Fibroblast of skin of right quadriceps (primary cell): ENCODE measurements at places on chromosomes 12 and 14.

DNA sequence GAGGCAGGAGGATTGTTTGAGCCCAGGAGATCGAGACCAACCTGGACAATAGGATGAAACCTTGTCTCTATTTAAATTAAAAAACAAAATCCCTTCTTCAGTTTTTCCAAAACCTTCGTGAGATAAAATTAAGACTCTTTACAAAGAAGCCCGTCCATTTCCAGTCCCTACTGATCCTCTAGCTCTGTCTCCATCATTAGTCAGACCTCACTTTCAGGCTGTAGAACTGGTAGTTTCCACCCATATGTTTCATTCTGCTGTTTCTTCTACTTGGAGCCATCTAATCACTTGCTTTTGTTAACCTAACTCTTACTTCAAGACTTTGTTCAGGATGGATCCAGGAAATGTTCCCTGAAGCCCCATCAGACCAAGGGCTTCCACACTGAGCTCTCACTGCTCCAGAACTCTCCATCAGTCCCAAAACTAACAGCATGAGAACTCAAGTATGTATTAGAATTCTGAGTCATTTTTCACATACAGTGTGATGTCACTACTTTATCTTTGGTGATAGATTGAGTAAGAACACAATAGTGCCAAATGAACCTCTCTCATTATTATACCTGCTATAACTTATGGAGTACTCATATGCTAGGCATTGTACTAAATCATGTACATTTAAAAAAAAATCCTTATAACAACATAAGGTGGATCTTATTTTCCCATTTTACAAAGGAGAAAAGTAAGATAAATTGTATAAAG lies 90.8 kb downstream of the PRICKLE1 start:
- DNase-seq: no peak

GRCh38 chr12:26460361-26460760 lies 265.0 kb downstream of the SSPN start:
- DNase-seq: no peak

DNA sequence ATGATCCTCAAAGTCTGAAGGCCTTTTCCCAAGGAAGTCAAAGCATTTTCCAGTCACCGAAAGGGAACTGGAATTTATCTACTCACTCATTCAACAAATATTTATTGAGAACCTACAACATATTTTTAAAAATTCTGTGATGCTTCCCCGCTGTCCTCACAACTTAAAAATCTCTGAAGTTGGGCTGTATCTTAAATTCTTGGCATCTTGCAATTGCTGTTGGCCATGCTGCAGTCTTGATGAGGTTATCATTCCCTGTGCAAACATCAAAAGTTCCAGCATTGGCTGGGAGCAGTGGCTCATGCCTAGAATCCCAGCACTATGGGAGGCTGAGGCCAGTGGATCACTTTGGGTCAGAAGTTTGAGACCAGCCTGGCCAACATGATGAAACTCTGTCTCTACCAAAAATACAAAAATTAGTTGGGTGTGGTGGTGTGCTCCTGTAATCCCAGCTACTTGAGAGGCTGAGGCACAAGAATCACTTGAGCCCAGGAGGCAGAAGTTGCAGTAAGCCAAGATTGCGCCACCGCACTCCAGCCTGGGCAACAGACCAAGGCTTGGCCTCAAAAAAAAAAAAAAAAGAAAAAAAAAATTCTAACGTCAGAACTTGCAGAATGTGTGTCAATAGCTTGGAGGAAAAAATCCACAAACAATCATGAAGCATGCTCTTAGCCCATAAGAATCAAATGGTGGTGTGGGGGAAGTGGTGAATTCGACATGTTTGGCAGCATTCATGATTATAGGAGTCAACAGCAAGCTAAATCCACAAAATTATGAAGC lies 34.9 kb downstream of the CCDC177 start:
- DNase-seq: peak; percentile 50

- no peak for DNase-seq
These were observed 290.7 kb upstream of the AMIGO2 start for GRCh38 chr12:47370421-47370820.

DNA sequence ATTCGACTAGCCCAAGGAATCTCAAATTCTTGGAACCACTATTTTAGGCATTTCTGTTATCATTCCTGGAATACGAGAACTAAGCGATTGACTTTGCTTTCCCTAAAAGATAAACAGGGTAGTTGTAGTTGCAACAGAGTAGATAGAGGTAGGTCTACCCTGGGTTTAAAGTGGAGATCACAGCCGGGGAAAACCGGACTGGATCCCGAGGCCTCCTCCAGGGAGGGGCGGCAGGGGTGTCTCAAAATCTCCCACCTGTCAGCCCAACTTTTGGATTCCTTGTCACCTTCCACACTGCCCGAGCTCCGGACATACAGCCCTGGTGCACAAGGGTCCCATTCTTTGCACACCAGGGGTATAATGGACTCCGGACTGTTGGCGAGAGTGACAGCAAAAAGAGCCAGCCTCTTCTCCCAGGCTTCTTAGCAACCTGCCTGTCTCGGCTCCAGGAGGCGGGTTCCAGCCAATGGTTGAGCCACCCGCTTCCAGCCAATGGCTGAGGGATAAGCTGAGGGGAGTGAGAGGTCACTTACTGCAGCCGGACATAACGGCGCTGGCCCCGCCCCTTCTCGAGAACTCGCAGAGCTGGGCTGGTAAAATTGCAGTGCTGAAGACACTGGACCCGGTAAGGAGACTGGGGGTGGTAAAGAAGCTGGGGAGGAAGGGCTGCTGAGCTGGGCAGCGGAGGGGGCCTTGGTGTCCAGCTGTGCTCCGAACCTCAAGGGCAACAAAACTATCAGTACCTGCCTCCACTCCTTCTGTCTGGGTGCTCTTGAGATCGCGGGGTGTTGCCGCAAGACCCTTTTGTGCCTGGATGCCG lies at the start of gene SUOX:
Gene SUOX, plus strand, starts transcription at position 562 of the 820 bp plus-strand sequence. CDS start 4,946 bp downstream, outside the sequence.
- DNase-seq: peak; percentile 91

- no peak for DNase-seq
These were observed 174.0 kb downstream of the ASCL4 start for GRCh38 chr12:107948391-107948945.

DNA sequence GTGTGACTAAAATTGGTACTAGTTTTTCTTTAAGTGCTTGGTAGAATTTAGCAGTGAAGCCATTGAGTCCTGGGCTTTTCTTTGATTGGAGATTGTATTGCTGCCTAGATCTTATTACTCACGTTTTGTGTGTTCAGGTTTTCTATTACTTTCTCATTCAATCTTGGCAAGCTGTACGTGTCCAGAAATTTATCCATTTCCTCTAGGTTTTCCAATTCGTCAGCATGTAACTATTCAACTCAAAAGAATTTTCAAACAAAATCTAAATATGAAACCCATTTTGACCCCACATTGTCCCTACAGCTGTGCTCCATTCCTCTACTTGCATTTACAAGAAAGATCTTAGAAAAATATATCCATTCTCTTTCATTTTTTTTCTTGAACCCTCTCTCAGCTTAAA lies 1613.4 kb upstream of the SEL1L start:
- DNase-seq: peak; percentile 33

DNA sequence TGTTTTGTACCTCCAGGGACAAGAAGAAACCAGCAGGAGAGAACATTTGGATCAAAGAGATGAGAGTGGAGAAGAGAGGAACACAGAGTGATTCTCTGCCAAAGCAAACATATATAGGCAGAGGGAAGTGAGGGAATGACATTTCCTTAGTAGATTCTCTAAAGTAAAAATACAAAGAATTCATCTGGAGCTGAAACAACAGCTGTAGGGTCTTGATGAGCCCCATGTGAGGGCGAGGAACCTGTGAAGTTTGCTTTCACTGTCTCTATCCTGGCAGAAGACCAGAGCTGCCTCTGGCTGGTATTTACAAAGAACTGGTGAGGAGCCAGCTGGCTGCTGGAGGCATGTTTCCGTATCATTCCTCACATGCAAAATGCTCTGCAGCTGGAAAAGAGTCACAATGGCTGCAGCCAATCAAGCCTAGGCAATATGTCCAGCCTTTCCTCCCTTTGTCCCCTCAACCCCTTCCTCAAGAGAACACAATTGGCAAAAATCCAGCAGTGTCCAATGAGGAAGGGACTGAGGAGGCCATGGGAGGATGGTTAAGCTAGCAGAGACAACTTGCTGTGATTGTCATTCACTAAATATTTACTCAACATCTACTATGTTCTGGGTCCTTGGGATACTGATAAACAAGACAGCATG lies 122.5 kb downstream of the PHLDA1 start:
- peak; percentile 75 for DNase-seq

DNA sequence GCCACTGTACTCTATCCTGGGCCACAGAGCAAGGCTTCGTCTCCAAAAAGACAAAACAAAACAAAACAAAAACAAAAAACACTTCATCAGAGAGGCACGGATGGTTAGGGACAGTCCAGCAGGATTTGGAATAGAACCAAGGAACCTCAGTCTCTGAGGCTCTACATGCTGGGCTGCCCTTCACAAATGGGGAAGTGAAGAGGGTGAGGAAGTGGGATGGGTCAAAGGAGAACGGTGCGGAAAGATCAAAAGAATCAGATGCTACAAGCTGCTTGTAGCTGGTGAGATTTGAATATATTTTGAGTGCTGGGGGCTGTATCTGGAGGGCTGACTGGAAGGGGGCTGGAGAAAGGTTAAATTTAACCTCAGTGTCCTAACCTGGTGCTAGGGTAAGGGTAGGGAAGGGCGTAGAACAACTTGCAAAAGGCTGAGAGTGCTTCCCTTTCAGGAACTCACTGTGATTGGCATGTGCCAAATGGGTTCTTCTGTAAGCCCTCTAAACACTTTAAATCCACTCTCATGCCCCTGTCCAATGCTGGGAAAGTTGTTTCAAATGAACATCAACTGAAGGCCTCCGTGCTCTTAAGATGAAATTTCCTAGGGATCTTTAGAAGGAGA lies 4.6 kb downstream of the FOXJ2 start:
- DNase-seq: no peak

DNA sequence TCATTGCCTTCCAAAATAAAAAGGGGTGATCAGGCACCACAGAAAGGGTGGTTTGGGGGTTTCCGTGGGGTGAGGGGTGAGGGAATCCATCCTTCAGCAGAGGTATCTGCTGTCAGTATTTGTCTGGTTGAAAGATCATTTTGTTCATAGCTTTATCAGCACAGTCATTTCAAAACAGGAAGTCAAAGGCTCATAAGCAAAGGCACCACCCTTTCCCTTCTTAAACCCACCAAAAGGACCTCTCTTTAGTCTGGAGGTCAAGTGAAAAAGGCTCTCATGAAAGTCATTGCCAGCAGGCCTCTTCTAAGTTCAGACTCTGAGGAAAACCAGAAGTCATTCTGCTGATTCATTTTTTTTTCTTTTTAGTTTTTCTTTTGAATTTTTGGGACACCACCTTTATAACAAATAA lies 6.2 kb downstream of the CHST11 start:
- DNase-seq: no peak

- no peak for DNase-seq
These were observed 2.0 kb downstream of the NFKBIA start for GRCh38 chr14:35402323-35403113.
